ENCODE measurements at places on chromosomes 6 and 20.
A peak's percentile ranks its signal among the peaks of the same experiment; 100 is the strongest.

DNA sequence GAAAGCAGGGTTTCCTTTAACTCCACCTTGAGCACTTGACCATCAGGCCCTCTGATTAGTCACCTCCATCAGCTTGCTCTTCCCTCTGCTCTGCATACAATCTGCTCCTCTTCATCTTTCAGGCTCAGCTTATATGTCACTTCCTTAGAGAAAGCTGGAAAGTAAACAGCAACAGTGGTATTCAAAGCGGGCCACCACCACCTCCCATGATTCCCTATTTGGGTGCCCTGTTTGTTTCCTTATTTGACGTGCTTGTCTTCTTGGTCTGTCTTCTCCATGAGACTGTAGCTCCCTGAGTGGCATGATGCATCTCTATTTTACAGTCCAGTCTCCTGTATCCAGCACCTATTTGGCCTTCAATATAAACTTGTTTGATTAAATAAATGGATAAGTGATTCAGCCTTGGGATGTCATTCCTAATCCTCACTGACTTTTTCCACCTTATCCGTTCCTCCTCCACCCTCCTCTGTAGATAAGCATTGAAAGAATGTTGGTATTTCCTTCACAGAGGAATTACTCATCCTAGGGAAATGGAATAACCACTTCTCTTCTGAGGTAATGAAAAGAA is 102.8 kb upstream of the SGK1 start:
- DNase-seq = no peak

GRCh38 chr6:106715922-106716321 is 86.5 kb downstream of the QRSL1 start:
- DNase-seq = no peak

- no peak for DNase-seq
These were observed 40.1 kb downstream of the JAG1 start for GRCh38 chr20:10633718-10634117.

DNA sequence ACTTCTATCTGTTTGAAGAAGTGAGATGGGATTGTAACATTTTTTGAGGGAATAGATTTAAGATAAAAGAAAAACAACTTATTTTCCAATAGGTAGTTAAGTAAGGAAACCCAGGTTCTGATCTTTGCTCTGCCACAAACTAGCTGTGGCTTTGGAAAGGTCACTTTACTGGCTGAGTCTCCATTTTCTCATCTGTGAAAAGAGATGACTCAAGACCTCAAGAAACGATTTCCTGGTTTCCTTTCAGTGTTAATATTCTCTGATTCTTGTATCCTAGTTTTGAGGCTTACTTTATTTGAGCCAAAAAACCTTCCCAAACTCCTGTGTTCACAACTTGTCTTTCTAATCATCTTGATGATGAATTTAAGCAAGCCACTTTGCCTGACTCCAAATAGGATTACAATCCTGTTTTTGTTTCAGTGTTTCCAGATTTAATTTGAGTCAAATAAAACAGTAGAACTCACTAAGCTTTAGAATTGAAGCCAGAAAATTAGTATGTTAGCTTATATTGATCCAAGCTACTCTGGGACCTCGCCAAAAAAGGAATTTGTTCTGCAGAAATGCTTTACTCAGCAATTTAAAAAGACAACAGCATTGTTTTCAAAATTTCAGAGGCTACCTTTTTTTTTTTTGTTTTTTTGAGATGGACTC is 51.1 kb downstream of the ENPP1 start:
- DNase-seq = no peak

GRCh38 chr6:147087641-147088040 is 116.6 kb upstream of the STXBP5 start:
- no peak for DNase-seq

- DNase-seq = no peak
These were observed 14.8 kb downstream of the HEY2 start for GRCh38 chr6:125764121-125764671.

DNA sequence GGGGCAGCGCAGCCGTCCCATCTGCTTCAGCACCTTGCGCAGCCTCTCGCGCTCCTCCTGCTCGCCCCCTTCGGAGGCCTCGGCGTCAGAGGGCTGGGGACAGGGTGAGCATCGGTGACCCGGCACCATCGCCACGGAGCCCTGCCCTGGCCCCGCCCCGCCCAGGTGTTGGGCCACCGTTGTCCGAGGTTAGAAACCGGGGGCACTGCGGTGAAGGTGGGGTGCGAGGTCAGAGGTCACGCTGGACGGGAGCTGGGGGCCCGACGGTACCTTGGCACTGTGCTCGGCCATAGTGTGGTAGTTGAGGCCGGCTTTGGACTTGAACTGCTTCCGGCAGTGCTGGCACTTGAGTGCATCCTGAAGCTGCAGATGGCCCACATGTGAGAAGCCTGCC is 6.4 kb downstream of the ZNF512B start:
- DNase-seq = no peak

- DNase-seq = no peak
These were observed 353.6 kb upstream of the RUNX2 start for GRCh38 chr6:44974511-44974910.

DNA sequence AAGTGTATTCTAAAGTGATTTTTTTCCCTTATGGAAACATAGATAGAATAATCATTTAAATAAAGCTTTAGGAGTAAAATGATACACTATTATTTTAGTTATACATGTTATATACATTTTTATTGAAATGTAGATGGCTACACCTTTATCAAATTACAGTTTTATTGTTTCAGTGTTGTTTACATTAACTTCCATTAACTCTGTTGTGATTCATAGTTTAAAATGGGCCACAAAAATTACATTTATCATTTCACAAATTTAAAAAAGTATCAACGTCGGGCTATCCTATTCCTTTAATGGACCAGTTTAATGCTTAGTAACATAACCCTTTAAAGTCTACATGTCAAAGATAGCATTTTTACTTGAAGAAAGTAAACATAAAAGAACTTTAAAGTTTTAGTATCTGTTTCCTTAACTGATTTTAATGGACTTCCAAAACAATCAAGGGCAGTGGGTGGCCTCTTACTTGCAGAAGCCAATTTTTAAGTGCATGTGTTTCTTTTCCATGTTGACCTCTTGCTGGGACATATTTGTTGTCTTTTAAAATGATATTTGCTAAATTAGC is 47.8 kb upstream of the FLRT3 start:
- no peak for DNase-seq

DNA sequence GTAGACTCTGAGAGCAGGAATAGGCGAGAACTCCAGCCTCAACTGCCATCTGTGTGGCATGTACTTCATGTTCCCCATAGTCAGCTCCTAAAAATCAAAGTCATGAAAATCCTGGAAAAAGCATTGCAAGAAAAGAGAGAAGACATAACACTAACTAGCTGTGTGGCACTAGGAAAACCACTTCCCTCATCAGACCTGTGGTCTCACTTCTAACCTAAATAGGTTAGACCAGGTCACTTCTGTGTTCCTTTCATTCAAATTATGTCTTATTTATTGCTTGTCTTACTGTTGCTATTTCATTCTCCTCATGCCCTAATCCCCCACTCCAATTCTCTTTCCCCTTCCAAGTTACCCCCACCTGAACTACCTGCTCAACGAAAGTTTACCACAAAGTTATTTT is 70.2 kb downstream of the TNFRSF21 start:
- DNase-seq = no peak

- DNase-seq = no peak
These were observed 22.3 kb downstream of the PPP1R14C start for GRCh38 chr6:150165020-150165702.

GRCh38 chr20:39778847-39779604 is 816.9 kb downstream of the DHX35 start:
- no peak for DNase-seq

DNA sequence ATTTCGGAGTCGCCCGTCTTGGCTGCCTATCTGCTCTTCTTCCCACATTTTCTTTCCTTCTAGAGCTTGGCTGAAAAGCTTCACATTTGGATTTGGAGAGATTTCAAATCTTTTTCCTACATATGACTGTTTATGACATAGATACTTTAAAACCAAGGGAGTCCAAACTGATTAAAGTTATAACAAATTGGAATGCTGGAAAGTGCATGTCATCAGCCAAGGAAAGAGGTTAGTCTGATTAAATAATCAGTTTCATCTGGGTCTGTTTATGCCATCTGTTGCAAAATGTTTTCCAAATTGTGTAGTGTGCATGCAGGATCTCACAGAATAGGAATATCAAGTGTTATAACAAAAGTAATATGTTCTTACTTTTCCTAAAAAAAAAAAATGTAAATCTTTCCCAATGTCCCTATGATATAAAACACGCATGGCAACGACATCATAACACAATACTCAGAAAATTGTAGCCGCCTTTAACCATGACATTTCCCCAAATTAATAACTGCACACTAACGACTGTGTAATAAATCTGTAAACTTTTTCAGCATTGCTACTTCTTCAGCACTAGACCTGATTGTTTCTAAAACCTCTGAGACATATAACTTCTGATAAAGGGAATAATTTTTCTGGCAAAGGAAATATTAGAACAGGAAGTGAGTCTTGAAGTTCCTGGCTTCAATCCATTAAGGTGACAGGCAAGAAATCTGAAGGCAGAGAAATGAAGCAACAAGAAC is 230.2 kb upstream of the FOXQ1 start:
- no peak for DNase-seq

DNA sequence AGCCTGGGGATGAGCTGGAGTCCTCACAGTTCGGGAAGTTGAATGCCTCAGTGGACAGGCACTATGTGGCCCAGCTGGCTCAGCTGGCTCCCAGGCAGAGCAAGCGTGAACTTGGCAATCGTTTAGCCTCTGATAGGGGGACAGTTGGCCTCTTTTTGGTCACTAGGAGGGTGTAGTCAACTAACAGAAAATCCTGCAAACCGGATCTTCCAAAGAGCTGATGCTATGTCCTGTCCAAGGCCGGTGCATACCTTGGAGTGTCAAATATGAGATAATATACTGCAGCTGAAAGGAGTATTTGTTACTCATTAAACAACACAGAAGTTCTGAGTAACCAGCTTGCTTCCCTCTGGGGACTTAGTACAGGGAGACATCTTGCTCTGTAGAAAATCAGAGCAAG is 126.2 kb upstream of the EXOC2 start:
- no peak for DNase-seq

DNA sequence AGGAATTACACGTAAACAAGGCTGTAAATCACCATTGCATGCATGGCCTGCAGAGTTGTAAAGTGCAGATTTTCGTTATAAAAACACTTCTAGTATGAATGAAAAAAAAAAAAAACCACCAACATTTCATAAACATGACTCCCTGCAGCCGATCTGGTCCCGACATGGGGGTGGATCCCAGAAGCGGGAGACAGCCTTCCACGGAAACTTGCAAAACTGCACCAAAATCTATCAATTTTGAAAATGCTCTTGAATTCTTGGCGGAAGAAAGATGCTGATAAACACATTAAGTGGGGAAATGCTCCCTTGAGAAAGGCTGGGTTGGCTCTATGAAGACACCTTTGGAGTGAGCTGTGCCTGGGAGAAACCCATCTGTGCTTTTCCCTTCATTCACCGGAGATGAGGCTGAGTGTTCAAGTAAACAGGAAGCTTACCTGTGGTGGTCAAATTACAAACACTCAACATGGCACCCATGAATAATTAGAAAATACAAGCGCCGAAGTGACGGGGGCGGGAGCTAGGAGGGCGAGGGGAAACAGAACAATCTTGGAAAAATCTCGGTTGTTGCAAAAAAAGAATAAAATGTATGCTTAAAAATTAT is 845 bp upstream of the ANKRD60 start:
- no peak for DNase-seq

GRCh38 chr20:61590236-61590635 is 338.2 kb downstream of the CDH4 start:
- no peak for DNase-seq

GRCh38 chr6:154995254-154996015 is at the start of gene TIAM2:
TIAM2 (plus strand) TSS chr6:154995315; CDS start chr6:155129224, 133,909 bp downstream.
- DNase-seq = peak; percentile 67

DNA sequence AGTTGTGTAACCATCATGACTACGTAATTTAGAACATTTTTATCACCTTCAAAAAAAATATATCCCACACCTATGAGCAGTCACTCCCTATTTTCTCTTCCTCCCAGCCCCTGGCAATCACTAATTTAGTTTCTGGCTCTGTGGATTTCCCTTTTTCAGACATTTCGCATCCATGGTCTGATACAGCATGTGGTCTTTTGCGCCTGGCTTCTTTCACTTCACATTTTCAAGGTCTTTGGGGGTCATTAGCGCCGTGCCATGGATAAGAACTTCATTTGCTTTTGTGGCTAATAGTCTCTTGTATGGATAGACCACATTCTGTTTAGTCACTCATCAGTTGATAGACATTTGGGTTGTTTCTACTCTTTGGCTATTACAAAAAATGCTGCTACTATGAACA is 44.9 kb upstream of the DUSP22 start:
- no peak for DNase-seq

DNA sequence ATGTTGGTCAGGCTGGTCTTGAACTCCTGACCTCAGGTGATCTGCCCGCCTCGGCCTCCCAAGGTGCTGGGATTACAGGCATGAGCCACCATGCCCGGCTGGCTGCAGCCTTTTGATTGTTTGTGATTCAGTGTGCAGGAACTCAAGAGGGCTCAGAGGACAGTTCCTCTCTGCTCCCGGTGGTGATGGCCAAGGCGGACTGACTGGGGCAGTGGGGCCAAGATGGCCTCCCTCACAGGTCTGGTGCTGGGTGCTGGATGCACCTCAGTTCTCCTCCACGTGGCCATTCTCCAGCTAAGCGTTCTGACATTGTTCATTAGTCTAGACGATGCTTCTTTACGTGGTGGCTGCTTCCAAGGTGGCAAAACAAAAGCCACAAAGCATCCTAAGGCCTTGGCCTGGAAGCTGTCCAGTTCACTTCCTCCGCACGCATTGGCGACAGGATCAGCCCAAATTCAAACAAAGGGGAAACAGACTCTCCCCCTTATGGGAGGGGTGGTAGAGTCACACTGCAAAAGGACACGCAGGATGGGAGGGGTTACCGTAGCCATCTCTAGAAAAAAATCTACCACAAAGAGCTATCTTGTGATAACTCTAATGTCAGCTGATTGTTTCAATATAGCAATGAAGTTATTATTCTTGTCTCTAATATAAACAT is 146.9 kb downstream of the FOXC1 start:
- DNase-seq = no peak

DNA sequence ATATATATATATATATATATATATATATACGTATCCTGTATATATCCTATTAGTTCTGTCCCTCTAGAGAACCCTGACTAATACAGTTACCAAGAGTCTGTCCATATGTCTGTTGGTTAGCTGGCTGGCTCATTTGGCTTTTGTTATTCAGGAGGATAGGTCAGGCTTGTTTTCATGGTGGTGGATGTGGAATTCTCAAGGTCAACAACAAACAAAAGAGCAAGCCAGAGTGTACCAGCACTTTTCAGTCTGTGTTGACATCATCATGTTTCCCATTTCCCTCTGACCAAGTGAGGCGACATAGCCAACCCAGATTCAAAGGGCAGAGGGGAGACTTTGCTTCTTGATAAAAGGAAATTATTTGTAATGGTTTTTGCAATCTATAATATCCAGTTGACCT is 88.5 kb upstream of the PTCHD4 start:
- no peak for DNase-seq

DNA sequence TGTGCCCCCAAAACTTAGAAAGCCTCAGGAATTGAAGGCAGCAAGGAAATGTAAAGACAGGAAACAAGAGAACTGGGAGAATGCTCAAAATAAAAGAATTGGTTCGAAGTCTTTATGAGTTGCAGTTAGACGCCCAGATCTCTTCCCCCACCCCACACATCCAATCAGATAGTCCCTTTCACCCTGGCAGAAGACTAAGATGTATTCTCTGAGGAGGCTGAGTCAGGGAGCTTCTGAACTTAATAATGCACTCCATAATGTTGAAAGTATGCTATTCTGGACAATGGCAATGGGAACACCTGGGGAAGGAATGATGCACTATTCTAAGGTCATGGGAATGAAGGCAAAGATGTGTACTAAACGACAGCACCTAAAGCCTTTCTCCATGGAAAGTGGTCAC is 173.6 kb downstream of the MTFR2 start:
- DNase-seq = no peak

GRCh38 chr6:160992061-160992979 is 751 bp downstream of the MAP3K4 start:
- no peak for DNase-seq

Data from 8988T (cell line).